Tibial nerve (tissue), 4 donors: ENCODE measurements at places on chromosomes 16 and 17.

GRCh38 chr17:27218719-27219488 is 75.0 kb upstream of the WSB1 start:
- DNase-seq = no peak

DNA sequence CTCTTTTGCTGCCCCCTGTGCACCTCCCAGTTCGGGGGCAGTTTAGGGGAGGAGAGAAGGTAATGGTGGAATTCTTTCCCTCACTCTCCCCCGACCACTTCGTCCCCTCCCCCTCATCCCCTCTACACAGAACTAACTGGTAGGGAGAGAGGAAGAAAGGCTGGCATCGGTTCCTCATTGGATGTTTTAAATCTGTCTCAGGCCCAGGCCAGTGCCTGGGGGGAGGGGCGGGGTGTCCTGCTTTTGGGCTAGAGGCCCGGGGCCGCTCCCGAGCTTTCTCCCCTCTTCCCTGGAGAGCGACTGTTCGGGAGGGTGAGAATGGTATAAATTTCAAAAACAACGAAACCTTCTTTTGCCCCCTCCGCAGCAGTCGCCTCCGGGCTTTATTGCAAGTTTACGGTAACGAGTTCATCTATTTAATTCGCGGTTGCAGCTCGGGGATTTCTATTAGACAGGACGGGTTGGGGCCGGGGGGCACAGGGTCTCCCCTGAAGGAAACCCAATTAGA is at the start of gene PRAC2:
Gene PRAC2, plus strand, starts transcription at position 271 of the 508 bp plus-strand sequence. CDS start 1,226 bp downstream, outside the sequence.
- no peak for DNase-seq

DNA sequence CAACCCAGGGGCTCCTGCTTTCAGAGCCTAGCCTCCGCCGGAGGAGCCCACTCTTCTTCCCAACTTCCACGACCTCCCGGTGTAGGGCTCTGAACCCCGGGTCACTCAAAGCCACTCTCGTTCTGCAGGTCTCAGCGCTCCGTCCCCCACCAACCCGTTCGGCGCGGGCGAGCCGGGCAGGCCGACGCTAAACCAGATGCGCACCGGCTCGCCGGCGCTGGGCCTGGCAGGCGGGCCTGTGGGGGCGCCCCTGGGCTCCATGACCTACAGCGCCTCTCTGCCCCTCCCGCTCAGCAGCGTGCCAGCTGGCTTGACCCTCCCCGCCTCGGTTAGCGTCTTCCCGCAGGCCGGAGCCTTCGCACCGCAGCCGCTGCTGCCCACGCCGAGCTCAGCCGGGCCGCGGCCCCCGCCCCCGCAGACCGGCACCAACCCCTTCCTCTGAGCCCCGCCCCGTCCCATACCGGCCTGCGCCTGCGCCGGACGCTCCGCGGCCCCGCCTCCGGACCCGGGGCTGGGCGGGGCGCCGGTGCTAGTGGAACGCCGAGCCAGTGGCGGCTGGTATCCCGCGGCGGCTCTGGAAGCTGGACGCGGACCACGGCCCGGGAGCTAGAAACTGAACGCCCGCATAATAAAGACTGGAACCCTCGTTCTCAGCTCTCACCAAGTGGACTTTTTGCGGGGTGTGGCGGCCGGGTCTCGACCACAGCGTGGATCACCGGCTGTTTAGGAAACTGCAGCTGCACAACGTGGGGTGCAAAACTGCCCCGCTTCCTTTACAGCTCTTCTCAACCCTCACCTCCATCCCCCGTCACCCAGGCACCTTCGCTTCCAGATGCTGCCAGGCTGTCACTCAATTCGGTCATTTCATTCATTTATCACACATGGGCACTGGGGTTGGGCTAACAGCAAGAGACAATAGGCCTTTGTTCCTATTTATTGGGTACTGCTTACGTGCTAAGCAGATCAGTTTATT is 5.0 kb upstream of the SPATA20 start:
- peak; percentile 79 for DNase-seq

DNA sequence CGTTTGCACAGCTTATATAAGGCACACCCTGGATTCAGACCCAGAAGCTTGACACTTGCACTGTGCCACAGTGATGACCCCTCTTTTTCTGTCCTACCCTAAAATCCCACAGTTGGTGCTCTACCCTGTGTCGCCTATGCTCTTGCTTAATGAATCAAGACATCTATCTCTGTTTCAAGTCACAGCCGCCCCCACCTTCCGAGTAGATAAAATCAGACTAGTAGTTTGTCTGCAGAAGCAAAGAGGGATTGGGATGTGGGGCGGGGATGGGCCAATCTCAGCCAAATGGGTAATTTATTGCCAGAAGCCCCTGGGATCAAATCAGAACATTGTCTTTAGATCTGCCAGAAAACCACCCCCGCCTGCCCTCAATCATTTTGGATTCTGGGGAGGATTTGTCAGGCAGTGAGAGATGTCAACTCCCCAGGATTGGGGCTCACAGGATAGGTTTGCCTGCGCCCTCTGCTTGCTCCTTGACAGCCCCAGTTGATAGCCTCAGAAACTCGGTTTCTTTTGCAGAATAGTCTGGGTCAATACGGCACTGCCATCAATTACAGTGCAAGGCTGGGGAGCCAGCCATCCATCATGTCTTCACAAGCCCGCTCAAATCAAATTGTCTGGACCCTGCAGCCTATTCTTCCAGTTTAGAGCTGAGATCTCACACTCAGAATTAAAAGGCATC is 520.8 kb downstream of the GRIN2A start:
- no peak for DNase-seq

- no peak for DNase-seq
Observed at GRCh38 chr16:74186561-74186971, 110.0 kb upstream of the PSMD7 start.
